KBM-7 (cell line): ENCODE measurements at places on chromosomes 11 and 22.

GRCh38 chr22:17880020-17880419, 105.8 kb upstream of the BID start:
- no peak for DNase-seq

- DNase-seq = no peak
Observed at GRCh38 chr11:2890466-2891294, 5.1 kb upstream of the CDKN1C start.

DNA sequence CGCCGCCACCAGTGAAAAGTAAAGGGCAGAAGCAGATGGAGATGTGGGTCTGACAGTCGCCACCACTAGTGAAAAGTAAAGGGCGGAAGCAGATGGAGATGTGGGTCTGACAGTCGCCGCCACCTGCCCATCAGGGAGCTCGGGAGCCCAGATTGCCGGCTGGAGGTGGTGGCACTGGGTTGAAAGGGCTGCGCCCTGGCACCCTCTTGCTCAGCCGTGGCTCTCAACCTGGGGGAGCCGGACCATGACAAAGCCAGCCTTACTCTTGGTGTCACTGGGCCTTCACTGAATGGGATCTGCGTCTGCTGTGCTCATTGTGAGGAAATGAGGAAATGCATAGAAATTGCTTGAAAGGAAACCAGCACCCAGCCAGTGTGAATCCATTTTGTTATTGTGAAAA, 36.3 kb downstream of the AP2A2 start:
- no peak for DNase-seq

DNA sequence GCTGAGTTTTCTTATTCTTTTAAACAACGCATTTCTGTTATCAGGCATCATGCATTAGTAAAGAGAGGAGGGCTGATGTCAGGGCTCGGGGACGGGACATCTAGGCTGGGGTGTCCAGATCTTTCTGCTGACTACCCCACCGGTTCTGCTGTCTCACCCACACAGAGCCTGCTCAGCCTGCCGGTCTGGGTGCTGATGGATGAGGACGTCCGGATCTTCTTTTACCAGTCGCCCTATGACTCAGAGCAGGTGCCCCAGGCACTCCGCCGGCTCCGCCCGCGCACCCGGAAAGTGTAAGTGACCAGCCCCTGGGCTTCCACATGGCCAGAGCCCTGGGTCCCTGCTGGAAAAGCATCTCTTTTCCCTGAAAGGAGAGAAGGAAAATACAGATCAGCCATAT, 9.4 kb downstream of the NCF4 start:
- DNase-seq = no peak

GRCh38 chr22:28933321-28933720, 49.9 kb downstream of the ZNRF3 start:
- DNase-seq = no peak

DNA sequence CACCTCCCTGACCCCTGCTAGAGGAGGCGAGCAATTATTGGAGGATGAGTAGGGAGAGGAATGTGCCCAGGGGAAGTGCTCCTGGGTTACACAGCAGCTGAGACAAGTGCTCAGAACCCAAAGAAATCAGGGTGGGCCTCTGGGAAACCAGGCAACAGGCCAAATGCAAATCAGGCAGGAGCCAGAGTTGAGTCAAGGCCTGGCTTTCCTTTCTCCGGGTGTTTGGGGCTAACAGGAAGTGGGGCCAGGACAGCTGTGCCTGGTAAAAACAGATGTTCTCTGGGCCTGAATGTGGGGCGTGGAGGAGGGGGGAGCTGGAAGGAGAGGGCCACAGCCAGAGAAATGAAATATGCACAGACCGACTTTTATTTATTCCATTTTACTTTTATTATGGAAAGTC, 22.0 kb downstream of the MFNG start:
- peak; percentile 59 for DNase-seq

GRCh38 chr11:28092786-28093185, 15.2 kb downstream of the KIF18A start:
- no peak for DNase-seq

- DNase-seq = peak; percentile 57
Observed at GRCh38 chr22:39900306-39901227, at the start of gene GRAP2. GRAP2 (plus strand) TSS chr22:39901084; CDS start chr22:39947107, 46,023 bp downstream.

DNA sequence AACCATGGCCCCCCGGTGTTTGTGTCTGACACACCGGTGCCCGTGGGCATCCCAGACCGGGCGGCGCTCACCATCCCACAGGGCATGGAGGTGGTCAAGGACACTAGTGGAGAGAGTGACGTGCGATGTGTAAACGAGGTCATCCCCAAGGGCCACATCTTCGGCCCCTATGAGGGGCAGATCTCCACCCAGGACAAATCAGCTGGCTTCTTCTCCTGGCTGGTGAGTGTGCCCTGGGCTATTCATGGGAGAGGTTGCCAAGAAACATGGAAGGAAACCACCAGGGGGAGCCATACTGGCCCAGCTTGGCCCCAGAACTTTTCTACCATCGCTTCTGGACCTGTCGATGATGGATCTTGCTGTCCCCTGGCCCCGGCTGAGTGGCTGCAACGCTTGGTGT, 36.5 kb downstream of the PRDM11 start:
- DNase-seq = no peak

GRCh38 chr11:1923201-1923956, 3.9 kb downstream of the TNNT3 start:
- DNase-seq = no peak
